ENCODE measurements at places on chromosomes 5 and 9.

GRCh38 chr5:164652276-164652660 is 1146.8 kb downstream of the MAT2B start:
- DNase-seq, result no peak

- no peak for DNase-seq
Observed at GRCh38 chr5:58887721-58888409, 305.0 kb downstream of the RAB3C start.

DNA sequence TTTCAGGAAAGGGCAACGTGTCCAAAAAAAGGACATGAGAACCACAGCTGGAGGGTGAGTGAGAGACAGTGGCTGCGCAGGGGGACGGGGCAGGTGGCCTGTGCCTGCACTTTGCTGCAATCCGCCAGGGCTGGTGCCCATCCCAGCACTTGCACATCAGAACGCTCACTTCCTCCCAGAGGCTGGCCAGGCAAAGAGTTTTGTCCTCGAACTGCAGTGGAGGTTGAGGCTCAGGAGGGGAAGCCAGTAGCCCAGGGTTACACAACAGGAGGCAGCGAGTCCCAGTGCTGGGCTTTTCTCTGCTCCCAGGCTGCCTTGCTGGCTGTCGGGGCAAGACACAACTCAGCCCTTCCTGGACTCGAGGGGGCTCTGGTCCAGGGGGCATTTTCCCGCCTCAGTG is 33.1 kb downstream of the CRB2 start:
- DNase-seq, result no peak

DNA sequence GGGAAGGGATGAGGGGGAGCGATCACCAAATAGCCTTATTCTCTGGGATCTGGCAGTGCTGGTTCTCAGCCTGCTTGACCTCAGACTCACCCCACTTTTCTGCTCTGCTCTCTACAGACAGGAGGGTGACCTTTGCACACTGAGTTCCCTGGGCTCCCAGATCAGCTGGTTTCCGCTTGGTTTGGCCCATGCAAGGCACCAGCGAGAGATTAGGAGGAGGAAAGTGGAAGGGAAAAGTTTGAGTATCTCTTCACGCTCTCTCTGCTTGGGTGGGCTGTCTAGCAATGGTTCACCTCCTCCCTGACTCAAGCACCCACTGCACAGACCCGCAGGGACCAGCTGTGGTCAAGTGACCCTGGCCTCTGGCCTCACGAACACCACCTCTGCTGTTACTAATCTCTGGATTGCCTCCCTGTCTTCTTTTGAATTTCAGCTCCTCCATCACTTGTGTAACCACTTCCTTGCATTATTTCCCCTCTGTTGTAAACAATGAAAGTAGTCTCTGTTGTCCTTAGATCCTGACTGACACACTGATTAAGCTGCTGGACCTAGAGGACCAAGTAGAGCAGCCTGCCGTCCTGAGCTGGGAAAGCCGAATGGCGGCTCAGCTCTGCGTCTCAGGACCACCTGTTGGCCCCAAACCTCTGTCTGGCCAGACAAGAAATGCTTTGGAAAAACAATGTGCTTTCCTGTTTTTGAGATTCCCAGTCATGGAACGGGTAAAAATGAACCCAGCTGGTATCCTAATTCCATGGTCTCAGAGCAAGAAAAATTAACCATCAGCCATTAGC is 186.6 kb downstream of the CRB2 start:
- no peak for DNase-seq

DNA sequence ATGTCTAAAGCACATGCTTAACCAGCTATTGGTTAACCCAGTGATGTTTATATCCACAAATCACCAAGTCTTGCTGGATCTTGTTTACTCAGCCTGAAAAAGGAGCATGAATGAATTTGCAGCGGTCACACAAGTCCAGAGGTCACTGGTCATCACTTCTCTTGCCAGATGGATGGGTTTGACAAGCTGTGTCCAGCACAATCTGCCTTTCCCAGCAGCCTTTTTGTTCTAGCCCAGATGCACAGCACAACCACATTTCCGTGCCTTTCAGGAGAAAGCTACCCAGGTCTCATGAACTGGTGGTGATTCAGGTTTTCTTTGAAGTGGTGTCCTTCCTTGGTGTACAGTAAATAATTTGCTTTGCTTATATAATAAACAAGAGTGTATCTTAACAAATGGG is 32.1 kb downstream of the TMEM252 start:
- DNase-seq, result no peak

DNA sequence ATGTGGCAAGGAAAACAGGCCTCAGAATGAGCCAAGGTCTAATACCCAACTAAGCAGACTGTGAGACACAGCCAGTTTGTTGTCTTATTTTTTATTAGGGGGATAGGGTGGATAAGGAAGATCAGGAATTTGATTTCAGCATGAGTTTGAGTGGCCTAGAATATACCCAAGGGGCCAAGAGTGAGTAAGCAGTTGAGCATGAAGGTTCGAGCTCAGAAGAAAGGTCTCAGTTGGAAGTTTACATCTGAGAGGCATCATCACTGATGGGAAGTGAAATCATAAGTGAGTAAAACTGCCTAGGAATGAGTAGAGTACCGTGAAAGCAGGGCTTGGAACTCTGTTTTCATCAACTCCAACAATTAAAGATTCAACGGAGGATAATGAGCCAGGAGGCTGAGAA is 12.6 kb downstream of the PSMD5 start:
- DNase-seq, result no peak

GRCh38 chr9:87888501-87888900 is 5.8 kb downstream of the SPATA31E1 start:
- no peak for DNase-seq

GRCh38 chr9:137731947-137732813 is 113.4 kb downstream of the EHMT1 start:
- DNase-seq, result no peak

GRCh38 chr5:138457531-138458275 is 7.6 kb upstream of the EGR1 start:
- DNase-seq, result no peak

- no peak for DNase-seq
Observed at GRCh38 chr9:18855656-18856055, 177.4 kb downstream of the SAXO1 start.

DNA sequence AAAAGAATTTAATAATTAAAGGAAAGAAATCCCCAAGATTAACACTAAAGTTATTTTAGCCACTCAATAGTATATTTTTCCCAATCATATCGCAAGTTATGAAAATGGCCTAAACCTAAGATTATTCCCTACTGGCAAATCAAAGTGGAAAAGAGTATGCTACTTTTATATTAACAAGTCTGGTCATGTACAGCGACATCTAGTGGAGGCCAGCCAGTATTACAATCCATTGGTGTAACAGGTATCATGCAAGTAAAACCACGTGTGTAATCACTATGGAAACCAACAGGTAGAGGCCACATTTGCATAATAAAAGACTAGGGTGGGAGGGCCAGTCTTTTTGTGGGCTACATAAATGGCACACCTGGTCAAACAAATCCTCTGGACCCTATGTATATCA is 976.4 kb upstream of the CDH9 start:
- no peak for DNase-seq

DNA sequence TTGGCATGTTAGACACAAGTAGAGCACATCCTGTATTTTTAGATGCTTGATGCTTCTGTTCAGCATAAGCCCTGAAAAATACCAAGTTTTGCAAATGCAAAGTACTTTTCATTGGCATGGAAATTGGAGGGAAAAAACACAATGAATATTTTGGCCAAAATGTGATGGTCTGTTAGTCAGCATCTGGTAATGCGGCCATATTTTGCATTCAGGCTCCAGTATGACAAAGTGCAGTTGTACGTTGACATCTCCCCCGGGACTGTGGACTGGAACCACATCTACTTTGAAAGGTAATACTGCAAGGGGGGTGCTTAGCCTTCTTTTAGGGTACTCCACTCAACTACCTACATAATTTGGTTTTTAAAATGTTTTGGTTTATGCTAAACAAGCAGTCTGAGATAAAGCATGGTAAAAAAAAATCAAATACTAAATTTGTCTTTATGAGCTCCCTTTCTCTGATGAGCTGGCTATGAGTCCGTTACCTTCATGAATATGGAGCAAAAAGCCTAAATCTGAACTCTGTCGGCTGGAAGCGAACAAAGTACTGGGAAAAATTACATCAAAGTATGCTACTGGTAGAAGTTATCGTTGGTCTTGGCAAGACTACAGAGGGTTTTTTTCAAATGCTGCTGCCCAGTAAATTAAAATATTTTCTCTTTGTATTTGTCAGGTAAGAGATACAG is 297.0 kb downstream of the ARHGEF28 start:
- no peak for DNase-seq

- DNase-seq, result peak; percentile 44
Observed at GRCh38 chr9:114434878-114435311, 47.1 kb upstream of the AKNA start.

DNA sequence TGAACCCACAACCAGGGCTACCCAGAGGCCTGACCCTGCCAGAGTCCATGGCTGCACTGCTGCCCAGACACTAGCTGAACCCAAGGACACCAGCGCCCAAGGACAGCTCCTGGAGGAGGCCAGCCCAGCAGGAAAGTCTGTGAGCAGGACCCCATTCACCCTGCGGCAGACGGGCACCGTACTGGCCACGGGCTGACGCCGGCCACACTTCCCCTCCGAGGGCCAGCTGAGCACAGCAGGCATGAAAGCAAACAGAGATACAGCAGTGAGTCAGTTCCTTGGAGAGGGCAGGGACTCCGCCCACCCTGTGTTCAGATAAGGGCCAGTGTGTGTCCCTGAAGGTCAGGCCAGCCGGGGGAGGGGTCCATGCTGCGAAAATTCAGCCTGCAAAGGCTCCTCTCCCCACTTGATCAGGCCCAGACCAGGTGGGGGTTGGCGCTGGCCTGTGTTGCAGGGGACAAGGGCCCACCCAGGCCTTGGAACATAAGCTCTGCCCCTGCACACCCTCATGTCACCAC is 3.2 kb downstream of the RNF208 start:
- no peak for DNase-seq

GRCh38 chr9:89746385-89747116 is 141.7 kb downstream of the GADD45G start:
- DNase-seq, result no peak

DNA sequence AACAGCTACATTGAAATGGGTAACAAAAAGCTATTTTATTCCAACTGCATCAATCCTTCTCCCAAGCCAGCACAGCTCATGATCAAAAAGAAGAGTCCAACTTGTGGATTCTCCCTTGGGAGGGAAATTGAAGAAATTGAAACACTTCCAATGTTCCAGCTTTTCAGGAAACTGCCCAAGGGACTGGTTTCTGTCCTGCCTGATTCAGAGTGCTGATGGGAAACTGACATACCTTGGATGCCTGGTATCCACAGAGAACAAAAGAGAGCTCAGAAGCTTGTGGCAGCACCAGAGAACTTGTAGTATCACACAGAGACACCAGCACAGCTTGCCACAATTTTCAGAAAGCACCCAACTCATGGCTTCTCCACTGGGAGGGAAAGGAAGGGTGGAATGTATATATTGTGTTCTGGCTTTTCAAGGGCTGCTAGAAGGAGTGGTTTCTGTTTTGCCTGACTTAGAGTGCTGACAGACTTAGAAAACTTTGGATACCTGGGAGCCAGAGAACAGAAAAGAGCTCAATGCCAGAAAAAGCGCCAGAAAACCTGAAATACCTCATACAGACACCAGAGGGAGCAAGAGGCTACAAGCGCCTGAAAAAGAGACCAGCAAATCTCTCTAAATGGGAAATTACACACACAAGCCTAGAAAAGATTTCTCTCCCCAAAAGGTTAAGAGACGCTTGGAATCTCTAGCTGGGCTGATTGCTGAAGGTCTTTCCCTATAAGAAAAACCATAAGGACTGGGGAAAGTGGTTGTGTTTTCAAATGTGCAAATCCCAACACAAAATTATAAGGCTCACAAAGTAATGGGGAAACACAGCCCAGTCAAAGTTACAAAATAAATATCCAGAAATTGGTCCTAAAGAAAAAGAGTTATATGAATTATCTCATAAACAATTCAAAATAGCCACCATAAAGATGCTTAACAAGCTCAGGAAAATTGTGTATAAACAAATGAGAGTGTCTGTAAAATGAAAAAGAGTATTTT is 178.8 kb downstream of the SPOCK1 start:
- DNase-seq, result peak; percentile 39

- DNase-seq, result peak; percentile 95
Observed at GRCh38 chr5:116574367-116575325, at the start of gene SEMA6A. Gene SEMA6A (minus strand): TSS chr5:116574823. CDS start chr5:116504944, 69,879 bp downstream.

DNA sequence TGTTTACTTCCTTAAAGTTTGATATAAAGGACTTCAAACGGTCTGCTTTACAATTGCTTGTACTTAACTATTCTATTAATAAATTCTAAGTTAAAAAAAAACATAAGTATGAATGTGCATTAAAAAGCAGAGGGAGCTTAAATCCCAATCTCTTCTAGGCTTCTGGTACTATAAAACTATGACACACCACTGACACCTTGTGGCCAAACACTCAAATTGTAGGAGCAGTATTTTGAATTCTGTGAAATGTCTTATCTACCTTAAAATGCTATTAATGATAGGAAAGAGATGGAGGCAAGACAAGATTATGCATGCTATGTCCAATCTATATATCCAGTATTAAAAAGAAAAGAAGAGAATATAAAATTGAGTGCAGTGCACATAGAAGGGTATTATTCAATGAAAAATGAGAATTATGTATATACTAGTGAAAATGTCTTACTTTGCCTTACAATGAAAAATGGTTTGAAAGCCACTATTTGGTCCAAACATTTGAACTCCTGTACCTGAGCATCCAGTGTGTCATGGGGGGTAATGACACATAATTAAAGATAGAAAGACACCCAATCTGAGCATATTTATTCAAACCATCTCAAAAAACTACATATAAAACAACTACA is 87.6 kb downstream of the ERP44 start:
- DNase-seq, result peak; percentile 2

DNA sequence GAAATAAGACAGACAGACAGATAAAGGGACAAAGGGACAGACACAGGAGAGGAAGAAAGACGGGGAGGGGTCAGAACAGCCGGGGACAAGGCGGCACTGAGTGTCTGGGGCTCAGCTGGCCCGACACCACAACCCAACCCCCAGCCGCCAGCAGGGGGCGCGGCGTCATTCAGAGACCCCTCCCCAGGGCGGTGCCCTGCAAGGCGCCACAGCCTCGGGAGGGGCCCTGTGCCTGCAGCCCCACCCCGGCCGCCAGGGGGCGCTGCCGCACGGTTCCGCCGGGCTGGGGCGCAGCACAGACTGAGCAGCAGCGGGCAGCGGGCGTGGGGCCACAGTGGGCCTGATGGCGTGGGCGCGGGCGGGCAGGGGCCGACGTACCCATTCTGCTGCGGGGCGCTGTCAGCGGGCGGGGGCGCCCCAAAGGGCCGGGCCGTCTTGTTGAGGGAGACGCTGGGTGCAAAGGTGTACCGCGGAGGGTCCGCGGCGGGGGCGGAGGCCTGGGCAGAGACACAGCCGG is 5.9 kb downstream of the PDLIM7 start:
- DNase-seq, result no peak

GRCh38 chr9:7246917-7247522 is 489.2 kb downstream of the KDM4C start:
- no peak for DNase-seq
